HT1080 (cell line): ENCODE measurements at places on chromosomes 5 and 9.

DNA sequence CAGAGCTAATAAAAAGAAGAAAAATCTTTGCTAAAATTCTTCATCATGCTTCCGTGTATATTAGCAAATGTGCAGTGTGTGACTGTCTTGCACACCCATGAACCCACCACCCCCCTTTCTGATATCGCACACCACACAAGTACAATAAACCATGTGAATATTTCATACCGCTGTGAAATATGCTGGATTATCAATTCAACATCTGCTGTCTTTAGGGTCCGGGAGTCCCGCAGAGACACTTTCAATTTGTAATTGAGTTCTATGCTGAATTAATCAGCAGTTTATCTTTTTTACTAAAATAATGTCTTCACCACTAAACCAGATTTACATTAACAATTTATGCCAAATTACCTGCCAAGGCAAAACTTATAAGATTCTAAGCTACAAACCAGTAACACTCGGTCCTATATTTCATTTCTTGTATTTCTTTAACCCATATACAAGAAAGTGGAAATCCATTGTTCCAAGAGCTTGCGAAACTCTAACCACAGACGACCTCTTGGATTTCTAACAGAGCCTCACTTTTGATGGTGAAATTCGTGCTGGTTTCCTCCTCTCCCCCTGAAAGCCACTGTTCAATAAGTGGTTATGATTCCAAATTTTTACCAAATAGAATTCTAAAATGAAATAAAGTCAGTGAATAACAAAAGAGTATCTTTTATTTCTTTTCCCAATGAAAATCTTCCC lies 44.2 kb downstream of the PSMB7 start:
- peak; percentile 33 for DNase-seq

- peak; percentile 70 for DNase-seq
Observed at GRCh38 chr5:106521701-106522100, 1149.0 kb downstream of the EFNA5 start.

GRCh38 chr9:112542593-112543292 lies 56.1 kb downstream of the KIAA1958 start:
- no peak for DNase-seq

DNA sequence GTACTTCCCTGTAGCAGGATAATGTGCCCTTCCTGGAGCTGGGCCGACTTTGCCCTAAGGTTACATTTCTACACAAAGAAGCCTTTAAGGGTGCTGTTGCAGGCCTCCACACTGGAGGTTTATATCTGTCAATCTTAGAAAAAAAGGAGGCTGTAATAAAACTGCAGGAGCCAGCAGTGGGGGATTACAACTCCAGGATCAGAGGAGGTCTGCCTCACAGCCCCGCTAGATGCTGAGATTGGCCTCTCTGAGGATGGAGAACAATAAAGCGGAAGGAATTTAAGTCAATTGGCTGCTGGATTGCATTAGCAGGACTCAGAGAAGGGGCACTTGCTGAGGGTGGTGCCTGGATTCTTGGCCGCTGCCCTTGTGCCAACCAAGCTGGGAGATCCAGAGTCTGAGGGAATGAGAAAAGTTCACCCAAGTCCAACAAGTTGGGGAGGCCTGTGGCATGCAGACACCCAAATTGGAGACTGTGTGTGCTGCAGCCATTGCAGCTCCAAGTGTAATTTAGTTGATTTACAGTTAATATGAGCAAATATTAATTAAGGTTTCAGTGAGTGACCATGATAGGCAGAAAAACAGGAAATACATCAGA lies 99.0 kb upstream of the SSBP2 start:
- DNase-seq = no peak

DNA sequence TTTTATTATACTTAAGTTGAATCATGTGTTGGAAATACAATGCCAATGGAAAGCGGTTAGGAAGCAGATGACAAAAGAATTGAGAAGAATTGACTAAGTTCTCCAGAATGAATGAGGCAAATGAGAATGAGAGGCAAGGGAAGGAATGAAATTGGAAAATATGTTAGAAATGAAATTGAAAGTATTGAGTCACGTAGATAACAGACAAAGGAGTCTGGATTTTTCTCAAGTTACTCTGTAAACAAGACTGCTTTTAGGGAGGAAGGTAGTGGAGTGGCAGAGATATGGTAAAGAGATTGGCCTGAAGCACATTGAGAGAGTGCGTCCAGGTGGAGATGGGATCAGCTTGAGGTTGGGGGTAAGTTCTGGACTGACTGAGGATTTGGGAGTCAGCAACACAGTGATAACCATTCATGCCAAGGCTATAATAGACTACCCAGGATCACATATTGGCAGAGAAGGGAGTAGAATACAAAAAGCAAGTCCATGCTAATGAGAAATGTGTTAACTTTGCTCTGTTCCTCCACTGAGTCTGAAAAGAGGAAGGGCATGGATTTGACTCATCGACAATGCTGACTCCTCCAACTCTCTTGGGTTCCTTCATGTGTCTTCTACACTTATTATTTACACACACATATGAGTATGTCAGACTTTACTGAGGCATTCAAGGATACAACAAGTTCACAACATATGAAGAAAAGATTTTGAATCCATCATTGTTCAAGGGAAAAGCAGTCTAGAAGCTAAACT lies 814.2 kb upstream of the ZNF608 start:
- no peak for DNase-seq

- no peak for DNase-seq
Observed at GRCh38 chr9:118059484-118060278, 355.5 kb downstream of the TLR4 start.

- DNase-seq = no peak
Observed at GRCh38 chr5:179165421-179166170, 105.4 kb downstream of the ZNF354C start.

DNA sequence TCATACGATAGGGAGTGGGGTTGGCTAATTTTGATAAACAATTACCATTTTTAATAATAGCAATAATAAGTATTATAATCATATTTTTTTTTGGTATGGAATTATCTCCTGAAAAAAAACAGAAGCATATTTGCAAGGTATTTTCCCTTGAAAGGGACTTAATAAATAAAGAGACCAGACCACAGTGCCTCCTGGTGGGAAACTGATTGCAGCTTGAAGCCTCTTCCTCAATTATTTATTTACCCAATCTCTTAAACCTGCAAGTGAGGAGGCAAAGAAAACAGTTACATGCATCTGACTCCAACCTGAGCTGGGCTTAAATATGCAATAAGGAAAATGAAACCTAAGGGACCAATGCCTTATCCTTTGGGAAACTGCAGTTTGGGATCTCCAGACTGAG lies 388.1 kb upstream of the ACO1 start:
- no peak for DNase-seq

- peak; percentile 43 for DNase-seq
Observed at GRCh38 chr5:149128023-149128875, 13.0 kb upstream of the ABLIM3 start.

GRCh38 chr5:118467103-118467502 lies 521.2 kb downstream of the DTWD2 start:
- no peak for DNase-seq

DNA sequence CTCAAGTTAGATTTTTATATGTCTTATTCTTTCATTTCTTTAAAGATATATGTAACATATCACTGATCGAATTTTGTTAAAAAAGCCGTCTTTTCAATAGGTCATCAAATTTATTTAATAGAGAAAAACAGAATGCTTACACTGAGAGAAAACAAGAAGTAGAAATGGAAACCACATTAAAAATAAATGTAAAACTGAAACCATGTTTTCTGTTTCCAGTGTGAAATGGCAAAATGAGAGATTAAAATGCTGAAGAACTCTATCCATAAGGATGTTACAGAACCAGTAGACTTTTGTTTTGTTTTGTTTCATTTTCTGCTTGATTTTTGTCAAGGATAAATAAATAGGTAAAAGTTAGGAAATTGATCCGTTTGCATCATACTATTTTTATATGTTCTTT lies 210.1 kb downstream of the PRDM9 start:
- no peak for DNase-seq

DNA sequence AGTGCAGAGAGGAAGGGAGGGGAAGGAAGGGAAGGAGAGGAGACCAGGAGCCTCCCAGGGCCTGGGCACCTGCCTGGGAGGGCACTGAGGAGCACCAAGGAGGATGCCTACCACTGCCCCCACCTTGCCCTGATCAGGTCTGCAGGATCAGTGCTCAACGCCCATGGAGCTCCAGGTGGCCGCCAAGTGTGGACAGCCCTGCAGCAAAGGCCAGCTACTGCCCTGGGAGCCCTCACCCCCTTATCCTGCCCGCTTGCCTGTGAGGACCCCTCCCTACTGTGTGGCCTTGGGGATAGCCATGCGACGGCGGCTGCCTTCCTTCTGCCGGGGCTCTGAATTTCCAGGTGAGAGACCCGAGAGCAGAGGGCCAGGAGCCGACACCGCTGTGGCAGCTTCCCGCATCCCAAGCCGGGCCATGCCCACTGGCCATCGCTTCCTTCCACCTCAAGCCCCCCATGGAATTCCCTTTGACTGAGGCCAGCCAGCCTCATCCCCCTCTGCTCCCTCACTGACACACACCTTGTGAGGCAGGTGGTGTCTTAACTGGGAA lies 12.4 kb downstream of the ADAMTS2 start:
- DNase-seq = no peak

DNA sequence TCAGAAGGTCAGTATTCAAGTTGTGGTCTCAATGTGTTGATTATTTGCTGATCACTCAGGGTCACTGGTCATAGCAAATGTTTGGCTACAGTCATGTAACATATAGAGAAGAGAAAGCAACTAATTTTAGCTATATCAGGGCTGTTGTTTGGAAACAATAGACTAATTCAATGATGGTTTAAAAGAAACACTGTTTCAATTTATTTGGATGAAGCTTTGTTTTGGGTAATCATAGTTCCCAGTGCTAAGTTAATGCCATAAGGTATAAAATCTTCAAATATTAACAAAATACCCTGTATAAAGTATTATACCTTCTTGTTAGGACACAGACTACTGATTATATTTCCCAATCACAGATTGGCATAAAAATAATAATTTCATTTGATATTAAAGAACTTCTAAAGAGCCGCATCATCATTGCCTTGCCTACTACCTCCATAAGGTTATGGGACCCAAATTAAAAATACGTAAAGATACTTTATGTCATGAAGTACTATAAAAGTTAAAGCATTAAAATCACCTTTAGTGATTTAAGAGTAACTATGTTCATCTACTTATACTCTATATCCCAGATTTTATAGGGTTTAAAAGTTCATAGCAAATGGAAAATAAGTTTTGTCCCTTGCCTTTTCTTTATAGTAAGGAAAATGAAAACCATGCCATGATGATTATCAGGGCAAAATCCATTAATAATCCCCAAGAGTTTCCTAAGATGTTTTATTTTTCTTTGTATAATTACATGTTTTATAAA lies 6.0 kb downstream of the NR3C1 start:
- DNase-seq = no peak

DNA sequence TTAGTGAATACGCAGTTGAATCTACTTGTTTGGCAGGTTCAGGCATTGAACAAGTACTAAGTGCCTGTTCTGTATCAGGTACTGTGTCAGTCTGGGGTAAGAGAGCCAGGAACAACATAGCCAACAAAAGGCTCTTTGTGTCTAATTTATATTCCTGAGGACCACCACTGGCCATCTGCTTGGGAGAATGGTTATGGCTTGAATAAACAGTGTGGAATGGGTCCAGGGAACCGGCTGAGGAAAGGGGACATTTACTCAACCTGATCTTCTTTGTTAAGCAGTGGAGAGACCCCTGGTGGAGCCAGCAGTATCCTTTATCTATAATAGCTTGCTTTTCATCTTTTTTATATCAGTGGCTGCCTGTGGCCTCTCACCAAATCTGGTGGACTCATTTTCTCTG lies 38.6 kb downstream of the EXOSC2 start:
- peak; percentile 38 for DNase-seq

DNA sequence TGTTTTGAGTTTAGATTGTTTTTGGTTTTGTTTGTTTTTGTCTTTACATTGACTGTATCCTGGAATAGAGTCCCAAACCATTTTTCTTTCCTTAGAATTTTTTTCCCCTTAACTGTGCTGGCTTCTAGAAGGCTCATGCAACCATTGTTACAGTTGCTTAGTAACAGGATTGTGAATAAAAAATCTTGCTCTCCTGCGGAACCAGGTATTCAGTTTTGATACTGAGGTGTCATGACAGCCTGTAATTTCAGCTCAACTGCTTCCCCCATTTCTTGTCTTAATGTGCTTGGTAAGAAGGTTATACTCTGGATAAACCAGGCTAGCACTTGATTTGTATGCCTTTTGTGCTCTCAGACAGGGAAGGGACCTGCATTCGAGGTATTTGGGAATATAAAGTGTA lies 42.1 kb downstream of the FOCAD start:
- no peak for DNase-seq

DNA sequence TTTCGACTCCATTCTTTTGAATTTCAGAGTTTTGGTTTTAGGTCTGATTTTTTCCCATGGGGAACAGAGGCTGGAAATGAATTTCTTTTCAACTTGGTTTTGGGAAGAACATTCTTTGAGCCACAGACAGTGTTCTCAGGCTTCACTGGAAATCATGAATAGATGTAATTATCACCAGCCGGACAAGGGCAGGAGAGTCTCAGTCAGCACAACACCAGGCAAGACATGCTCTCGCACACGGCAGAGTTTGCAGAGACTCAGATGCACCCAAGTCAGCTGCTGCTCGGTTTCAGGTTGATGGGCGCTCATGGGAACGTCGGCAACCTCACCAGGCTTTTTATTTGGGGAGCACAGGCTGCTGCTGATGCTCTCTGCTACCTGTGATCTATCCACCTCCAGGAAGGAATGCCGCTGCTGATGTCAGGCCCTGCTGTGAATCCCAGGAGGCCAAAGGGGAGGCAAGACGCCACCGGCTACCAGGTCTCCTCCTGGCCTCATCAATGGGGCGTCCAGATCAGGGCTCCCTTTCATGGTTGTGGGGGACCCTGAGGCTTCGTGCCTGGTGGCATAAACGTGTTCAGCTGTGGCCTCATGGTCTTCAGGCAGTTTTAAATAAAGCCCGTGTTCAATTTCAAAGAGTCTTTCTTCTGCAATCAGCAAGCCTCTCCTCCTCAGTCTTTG lies 332.3 kb upstream of the IRX4 start:
- no peak for DNase-seq

GRCh38 chr9:83401328-83401900 lies 136.8 kb downstream of the FRMD3 start:
- DNase-seq = no peak

DNA sequence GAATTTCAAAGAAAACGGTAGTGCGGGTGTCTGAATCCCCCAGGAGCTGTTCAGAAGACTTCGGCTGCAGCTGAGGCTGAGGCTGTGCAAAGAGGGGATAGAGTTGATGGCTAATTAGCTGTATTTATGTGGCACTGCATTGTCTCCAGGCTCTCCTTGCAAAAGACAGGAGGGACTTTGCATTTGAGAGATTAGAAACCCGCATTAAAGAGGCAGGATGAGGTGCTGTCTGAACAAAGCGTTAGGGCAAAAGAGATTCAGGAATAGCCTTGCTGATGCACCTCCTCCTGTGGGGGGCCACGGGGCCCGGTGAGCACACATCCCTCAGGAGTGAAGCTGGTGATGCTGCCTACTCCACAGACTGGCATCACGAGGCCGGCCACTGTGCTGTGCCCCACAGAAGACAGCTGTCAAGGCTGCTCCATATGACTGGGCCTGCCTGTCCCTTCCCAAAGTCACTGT lies 343.6 kb upstream of the DAP start:
- no peak for DNase-seq
